Cerebellar nuclear complex (tissue), 1 donor: ENCODE measurements at places on chromosomes 4 and X.

- no peak for DNase-seq
These were observed 129.0 kb downstream of the DMD start for GRCh38 chrX:33082371-33082770.

- no peak for DNase-seq
These were observed 212.6 kb upstream of the JADE1 start for GRCh38 chr4:128596853-128597252.

GRCh38 chr4:15414551-15415091 lies 13.2 kb upstream of the C1QTNF7 start:
- DNase-seq: no peak

DNA sequence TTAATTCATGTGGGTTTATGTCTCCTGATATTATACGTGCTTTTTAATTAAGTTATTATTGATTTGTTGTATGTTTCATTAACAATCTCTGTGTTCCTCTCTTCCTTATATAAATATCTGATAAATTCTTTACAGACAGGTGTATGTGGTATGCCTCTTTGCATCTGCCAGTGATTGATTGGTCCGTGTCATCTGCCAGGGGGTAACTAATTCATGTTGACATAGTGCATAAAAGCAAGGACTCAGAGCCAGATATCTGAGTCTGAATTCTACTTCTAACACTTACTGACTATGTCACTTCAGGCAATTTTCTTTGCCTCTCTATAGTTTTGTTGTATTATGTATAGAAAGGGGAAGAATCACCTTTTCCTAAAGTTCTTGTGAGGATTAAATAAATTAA lies 5.2 kb upstream of the AMBN start:
- DNase-seq: no peak

- no peak for DNase-seq
These were observed 163.6 kb downstream of the CEP135 start for GRCh38 chr4:56112377-56112776.

GRCh38 chr4:4524364-4524763 lies 17.5 kb downstream of the STX18 start:
- DNase-seq: no peak

DNA sequence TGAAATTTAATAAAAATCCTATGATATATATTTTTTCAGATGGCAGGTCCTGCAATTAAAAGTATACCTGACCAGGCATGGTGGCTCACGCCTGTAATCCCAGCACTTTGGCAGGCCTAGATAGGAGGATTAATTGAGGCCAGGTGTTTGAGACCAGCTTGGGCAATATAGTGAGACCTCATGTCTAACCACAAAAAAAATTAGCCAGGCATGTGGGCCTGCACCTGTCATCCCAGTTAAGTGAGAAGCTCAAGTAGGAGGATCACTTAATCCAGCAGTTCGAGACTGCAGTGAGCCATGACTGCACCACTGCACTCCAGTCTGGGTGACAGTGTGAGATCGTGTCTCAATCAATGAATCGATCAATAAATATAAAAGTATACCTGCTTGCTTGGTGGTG lies 2.5 kb downstream of the OCIAD2 start:
- no peak for DNase-seq

DNA sequence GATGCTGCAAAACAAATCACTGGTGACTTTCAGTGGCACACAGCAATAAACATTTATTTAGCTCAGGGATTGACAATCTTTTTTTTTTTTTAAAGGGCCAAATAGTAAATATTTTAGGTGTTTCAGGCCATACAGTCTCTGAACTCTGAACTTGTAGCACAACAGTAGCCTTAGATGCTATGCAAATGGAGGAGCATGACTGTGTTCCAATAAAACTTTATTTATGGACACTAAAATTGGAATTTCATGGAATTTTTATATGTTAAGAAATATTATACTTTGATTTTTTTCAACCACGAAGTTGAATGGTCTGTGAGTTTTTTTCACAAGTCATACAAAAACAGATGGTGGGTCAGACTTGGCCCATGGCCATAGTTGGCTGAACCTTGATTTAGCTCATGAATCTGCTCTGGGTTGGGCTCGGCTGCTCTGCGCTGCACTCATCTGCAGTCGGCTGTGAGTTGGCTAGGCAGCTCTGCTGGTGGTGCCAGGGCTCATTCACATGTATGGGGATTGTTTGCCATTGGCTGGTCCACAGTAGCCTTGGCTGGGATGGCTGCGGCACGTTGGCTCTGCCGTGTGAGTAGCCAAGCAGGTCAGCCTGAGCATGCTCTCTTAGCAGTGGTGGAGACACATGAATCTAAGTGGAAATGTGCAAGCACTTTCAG lies 231.7 kb upstream of the PGRMC2 start:
- DNase-seq: no peak

DNA sequence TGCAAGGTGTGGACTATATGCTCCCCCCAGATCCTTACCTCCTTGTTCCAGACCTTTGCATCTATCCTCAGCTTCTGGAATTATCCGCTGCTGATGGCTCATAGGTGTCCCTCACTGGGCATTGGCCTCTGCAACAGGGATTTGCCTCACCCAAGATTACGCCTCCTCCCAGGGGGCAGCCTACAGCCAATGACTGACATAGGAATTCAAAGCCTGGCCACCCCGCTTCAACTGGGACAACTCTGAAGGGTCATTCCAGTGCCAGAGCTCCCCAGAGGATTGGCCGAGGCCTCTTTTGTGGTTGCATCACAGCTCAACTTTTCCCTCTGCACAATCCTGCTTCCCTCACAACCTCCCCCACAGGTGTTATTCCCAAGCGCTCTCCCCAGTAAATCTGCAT lies 5.0 kb downstream of the SYN1 start:
- DNase-seq: no peak

- DNase-seq: no peak
These were observed at the start of gene MTTP for GRCh38 chr4:99574530-99575324. MTTP (plus strand) TSS chr4:99574824; CDS start chr4:99574910, 86 bp downstream.

GRCh38 chr4:7945709-7946380 lies 6.2 kb upstream of the AFAP1 start:
- no peak for DNase-seq

DNA sequence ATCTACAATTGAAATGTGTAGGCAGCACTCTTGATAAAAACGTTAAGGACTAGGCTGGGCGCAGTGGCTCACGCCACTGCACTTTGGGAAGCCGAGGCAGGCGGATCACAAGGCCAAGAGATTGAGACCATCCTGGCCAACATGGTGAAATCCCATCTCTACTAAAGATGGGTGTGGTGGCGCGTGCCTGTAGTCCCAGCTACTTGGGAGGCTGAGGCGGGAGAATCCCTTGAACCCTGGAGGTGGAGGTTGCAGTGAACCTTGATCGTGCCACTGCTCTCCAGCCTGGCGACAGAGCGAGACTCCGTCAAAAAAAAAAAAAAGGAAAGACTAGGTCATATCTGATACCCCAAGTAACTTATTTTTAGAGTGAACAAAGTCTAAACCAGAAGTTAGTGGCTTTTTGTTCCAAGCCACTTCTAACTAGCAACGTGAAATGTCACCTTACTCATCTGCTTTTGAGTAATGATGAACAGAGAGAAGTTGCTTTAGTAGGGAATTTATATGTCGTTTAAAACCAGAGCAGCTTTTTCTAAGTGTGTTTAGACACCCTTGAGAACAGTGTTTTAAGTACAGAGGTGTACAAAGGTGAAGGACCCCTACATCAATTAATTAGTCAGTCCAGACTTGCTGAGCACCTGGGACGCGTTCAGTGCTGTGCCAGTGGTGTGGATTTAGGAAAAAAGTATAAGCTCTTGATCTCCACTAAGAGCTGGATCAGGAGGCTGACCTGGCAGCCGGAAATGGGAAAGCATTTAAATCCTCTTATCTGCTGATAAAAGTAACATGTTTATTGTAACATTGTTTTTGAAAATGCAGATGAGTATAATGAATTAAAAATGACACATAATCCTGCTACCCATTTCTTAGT lies 23.5 kb downstream of the SPRY1 start:
- no peak for DNase-seq

GRCh38 chr4:25307596-25307995 lies 5.0 kb upstream of the ZCCHC4 start:
- DNase-seq: no peak

DNA sequence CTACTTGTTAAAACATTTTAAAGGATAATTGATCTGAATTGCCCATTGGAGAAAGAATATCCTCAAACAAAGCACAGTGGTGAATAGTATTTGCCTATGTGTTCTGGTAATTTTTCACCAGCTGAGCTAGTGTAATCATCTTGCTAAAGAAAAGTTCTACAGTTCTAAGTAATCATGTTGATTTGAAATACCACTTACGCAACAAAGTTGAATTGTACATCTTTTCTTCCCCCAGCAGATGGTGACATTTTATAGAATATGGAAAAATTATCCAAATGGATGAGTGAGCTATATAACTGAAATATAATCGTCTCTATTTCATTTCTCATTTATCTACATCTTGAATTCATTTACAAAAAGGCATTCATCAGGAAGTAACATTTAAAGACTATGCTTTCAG lies 9.7 kb upstream of the ZNF674 start:
- no peak for DNase-seq

- DNase-seq: no peak
These were observed 6.3 kb downstream of the GIMD1 start for GRCh38 chr4:106362086-106362825.

DNA sequence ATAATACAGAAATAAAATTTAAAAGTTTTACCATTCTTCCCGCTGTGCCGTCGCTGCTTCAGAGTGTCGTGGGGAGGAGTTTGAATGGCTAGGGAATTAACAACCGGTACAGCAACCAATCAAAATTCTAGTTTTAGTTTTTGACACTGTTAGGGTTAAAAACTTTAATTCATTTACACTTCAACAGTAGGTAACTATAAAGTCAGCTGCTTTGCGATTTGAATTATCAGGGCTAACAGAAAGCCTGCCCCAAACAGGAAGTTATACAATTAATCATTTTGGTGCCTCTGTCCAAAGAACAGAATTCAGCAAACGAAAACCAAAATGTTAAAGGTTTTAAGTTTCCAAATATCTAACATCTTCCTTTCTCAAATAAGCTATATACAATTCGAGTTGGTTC lies 2.3 kb downstream of the HNRNPD start:
- no peak for DNase-seq

DNA sequence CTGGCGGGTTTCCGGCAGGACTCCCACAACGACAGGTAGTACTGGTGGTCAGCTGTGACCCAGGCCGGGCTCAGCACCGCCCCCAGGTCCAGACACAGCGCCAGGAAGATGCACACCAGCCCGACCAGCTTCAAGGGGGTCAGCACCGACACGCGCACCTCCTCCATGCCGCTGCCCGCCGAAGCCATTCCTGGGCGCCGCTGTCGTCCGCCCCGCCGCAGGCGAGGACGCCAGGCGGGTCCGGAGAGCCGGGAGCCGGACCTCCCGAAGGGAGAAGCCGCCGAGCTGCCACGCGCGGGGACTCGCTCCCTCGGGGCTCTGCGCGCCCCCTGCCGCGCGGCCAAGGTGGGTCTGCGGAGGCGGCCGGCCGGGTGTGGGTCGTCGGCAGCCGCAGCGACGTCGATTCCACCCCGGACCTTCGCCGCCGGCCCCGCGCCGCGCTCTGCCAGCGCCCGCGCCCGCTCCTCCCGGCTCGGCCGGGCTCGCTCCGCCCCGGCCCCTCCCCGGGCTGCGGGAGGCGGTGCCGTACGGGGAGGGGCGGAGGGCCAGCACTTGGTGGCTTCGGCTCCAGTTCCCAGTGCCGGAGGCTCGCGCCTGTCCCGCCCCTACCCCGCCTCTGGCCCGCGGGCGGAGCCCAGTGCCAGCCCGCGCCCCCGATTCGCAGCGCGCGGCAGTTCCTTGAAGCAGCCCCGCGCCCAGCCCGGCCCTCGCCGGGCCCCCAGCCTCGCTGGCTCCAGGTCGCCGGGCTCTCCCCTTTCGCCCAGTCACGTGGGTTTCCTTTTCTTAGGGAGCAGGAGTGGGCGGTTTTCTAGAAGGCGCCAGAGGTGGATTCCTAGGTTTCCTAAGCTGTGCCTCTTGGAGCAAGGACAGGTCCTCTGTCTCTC lies at the start of gene TMEM47:
Gene TMEM47 (minus strand): TSS at position 444 of the 884 bp plus-strand sequence. CDS start 256 bp downstream, at position 188.
- DNase-seq: no peak

DNA sequence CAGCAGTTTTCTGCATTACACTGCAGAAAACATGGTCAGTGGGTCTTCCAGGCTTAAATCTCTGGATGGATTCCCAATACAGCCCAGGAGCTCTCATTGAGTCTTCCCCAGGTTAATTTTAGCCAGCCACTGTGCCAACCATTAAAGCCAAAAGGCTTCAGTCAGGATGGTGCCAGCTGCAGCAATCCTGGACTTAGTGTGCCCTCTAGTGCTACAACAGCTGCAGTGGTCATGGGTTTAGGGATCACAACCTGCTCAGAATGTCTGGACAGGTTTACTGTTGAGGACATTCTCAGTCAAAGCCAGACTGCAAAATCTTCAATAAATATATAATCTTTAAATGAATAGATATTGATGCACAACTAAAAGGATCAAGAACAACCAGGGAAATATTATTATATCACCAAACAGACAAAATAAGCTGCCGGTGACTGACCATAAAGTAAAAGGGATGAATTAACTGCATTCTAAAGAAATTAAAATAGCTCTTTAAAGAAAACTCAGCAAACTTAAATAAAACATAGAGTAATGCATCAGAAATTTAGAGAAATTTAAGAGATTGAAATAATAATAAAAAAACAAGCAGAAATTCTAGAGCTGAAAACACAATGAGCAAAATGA lies 639.9 kb downstream of the SPOCK3 start:
- DNase-seq: no peak

DNA sequence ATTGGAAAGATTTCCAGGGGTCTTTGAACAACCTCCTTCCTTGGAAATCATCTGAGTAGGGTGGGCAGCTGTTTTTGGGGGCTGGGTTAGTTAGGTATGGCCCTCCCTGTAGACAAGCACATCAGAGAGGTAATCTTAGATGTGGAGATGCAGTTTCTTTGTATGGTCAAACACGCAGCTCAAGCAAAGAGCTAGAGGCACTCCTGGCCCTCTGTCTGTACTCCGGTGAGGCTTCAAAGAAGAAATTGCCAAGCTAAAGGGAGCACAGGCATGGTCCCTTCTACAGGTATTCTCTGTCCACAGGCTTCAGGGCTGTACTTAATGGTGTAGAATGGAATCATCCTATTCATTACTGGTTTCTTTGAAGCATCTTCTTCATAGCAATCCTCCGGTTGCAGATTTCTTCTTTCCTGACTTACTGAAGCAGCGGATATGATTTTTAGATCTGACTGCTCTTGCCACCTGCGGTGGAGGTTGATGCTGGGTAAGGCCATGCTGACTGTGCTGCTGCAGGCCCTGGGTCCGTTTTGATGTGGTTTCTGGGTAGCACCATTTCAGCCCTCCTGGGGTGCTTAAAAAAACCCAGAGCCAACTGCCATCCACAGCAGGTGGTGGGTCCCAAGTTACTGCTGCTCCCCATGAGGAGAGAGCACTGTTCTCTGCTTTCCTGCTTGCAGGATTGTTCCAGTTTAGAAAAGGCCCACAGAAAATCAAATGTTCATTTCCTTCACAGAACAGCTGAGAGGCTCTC lies 318.9 kb upstream of the GATB start:
- no peak for DNase-seq

- DNase-seq: no peak
These were observed 45.3 kb downstream of the DDX60L start for GRCh38 chr4:168434993-168435392.

DNA sequence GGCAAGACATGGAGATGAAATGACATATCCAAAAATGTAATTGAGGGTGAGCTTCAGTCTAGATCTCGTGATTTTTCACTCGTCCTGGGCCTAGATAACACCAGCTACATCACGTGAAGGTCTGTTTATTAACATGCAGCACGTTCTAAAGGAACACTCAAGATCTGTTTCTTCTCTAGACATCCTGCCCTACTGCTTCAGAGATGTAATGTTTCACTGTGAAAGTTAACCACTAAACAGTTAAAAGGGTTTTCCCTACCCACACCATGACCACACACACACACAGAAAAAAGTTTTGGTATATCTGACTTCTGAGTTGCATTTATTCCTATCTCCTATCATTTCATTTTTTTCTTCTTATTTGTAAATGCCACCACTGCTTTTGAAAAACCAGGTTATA lies 52.3 kb upstream of the SMIM31 start:
- DNase-seq: no peak

- DNase-seq: no peak
These were observed 19.5 kb upstream of the ZCCHC13 start for GRCh38 chrX:74284391-74284952.
